ENCODE measurements at places on chromosomes 12 and 14.

DNA sequence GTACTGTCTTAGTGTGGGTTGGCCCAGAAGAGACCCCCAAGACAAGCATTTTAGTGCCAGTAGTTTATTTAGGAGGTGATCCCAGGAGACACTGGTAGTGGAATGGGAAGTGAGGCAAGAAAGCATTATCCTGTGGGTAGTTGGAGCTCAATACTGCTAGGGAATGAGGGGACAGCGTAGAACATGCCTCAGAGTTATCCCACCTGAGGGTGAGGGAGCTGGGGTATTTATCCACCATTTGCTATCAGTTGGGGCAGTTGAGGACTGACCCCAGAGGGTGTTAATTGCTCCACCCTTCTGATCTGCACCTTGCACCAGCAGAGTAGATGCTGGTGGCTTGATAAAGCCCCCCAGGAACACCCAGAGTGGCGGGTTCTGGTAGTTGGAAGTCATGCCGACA is 37.9 kb downstream of the RHOF start:
- no peak for DNase-seq

DNA sequence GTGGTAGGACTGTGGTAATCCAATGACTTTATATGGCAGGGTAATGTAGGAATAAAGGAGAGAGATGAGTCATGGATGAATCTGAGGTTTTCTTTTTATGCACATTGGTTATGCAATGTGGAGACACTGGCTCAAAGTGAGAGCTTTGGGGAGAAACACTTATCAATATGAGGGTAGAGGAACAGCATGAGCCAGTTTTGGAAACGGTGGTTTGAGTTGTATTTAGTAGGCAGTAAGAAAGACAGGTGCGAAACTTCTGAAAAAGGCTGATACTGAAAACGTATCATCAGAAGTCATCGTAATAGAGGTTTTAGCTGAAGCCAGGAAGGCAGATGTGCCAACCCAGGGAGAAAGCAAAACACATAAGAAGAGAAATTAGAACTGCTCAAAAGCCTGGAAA is 854.8 kb upstream of the SEL1L start:
- no peak for DNase-seq

DNA sequence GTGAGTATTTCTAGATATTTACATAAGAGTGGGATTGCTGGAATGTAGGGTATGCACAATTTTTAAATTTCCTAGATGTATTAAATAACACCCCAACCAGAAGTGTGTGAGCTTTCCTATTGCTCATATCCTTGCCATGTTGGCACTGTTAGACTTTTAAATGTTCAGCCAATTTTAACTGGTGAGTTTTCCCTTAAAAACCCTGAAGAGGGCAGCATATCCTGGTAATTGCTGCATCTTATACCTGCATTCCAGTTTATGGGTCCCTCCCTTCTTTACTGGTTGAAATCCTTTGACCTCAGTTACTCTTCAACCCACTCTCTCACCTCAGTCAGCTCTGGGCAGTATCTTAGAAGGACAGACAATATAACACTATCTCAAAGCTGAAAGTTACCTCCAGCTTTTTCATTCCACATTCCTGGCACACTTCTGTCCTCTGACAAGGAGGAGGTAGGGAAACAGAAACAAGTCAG is 270.6 kb downstream of the PAWR start:
- DNase-seq, result no peak

DNA sequence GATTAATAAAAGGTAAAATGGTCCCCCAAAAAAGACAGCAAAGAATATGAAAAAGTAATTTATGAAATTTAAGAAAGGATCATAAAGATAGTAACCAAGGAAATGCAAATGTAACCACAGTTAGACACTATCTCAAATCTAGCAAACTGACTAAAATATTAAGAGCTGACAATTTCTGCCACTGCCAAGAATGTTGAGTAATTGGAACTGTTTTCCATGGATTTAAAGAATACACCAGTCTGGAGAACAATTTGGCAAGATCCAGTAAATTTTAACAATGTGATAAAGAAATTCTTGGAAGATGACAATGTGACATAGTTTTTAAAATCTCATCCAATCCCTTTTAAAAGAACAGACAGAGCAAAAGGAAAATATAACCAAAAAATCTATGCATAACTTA is 798.0 kb upstream of the MGAT4C start:
- DNase-seq, result no peak

DNA sequence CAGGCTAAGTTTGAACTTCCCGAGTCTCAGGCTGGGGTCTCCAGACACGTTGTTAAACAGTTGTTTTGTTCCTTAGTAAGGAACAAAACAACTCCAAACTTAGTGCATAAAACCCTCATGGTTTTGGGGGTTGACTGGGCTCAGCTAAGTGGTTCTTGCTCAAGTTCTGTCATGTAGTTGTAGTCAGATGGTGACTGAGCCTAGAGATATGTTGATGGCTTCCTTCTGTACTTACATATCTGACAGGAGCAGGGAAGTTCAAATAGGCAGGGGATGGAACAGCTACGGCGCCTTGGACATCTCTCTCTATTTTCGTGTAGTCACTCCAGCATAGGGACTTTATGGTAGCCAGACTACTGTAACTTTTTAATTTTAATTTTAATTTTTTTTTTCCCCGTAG is 45.7 kb downstream of the SPATS2 start:
- no peak for DNase-seq

GRCh38 chr14:21055432-21056117 is 2.0 kb upstream of the RNASE8 start:
- no peak for DNase-seq

- DNase-seq, result no peak
Measured at GRCh38 chr14:39276005-39276404, 42.3 kb downstream of the MIA2 start.

DNA sequence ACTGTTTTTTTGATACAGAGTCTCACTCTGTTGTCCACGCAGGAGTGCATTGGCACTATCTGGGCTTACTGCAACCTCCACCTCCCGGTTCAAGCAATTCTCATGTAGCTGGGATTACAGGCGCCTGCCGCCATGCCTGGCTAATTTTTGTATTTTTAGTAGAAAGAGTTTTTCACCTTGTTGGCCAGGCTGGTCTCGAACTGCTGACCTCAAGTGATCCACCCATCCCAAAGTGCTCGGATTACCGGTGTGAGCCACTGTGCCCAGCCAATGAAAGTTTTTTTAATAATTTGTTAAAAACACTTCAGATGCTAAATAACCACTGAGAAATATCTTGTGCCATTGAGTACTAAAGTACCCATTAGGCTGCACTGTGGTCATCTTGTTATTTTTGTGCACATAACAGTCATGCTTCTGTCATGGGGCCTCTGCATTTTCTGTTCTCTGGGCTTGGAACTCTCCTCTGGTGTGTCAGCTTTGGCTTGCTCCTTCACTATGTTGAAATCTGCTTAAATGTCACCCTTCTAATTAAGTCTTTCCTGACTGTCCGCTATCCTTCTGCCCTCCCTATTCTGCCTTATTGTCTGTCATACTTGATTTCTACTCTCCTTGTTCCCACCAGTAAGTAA is 105.1 kb downstream of the KTN1 start:
- no peak for DNase-seq

DNA sequence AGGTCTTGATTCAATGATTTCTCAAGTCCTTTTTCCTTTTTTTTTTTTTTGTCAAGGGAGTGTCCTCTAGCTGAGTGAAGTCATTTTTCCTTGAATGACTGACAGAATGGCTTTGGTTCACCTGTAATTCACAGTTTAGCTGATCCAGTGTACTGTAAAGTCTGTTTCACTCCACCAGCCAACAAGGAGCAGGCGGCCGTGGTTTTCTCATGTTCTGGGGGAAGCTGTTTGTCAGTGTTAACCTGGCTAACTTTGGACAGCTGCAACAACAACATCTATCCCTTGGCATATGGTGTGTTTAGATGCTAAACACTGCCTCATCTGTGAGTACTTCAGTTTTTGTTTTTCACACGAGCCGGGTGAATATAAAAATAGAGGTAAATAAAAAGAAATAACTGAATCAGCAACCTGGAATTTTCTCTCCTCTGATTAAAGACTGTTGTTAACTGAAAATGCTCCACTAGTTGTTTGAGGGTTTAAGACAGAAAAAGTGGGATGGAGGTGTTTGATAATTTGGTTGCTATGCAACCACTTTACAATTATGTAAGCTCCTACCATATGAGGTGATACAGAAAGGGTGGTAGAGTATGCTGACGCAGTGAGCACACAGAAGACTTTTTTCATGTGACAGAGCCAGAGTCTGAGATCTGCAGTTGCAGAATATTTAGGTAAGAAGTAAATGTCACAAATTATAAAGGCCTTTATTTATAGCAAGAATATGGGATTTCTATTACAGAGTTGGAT is 50.3 kb upstream of the SLC2A13 start:
- no peak for DNase-seq

GRCh38 chr14:61332658-61333029 is 11.3 kb downstream of the PRKCH start:
- DNase-seq, result no peak

DNA sequence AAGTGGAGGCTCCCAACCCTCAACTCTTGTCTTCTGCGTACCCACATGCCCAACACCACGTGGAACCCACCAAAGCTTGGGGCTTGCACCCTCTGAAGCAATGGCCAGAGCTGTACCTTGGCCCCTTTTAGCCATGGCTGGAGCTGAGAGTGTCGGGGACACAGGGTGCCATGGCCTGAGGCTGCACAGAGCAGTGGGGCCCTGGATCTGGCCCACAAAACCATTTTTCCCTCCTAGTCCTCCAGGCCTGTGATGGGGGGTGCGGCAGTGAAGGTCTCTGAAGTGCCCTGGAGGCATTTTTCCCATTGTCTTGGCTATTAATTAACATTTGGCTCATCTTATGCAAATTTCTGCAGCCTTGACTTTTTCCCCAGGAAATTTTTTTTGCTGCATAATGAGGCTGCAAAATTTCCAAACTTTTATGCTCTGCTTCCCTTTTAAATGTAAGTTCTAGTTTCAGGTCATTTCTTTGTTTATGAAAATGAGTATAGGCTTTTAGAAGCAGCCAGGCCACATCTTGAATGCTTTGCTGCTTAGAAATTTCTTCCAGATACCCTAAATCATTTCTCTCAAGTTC is 18.7 kb upstream of the ASPG start:
- no peak for DNase-seq

DNA sequence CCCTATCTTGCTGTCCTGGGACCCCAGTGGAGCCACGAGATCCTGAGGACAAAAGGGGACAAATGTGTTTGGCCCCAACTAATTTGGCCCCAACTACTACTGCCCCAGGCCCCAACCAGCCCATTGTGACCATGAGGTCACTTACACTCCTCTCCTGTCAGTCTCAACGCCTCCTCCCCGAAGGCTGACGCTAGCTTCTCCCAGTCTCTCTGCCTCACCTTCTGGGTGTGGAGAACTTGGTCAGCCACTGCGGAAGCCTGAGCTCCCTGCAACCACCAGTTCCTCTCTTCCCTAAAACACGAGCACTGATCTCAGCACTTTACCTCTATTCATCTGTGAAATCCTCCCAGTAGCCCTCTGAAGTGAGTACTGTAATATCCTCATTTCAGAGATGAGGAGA is 13.3 kb downstream of the FAM181A start:
- no peak for DNase-seq

DNA sequence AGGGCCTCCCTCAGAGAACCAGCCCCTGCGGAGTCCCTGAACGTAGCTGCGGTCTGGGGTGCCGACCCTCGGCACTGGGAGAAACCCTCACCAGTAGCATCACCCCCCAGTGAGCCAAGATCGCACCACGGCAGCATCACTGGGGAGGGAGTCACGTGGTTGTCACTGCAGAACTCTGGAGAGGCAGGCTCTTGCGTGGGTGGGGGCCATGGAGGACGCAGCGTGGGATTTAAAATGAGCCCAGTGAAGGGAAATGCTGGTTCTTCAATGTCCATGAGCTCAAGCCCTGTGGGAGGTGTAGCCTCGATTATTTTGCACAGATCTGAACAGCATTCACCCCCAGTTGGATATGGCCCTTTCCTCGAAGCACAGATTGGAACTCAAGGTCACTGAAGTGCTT is 3.9 kb upstream of the GALNT9 start:
- DNase-seq, result no peak

DNA sequence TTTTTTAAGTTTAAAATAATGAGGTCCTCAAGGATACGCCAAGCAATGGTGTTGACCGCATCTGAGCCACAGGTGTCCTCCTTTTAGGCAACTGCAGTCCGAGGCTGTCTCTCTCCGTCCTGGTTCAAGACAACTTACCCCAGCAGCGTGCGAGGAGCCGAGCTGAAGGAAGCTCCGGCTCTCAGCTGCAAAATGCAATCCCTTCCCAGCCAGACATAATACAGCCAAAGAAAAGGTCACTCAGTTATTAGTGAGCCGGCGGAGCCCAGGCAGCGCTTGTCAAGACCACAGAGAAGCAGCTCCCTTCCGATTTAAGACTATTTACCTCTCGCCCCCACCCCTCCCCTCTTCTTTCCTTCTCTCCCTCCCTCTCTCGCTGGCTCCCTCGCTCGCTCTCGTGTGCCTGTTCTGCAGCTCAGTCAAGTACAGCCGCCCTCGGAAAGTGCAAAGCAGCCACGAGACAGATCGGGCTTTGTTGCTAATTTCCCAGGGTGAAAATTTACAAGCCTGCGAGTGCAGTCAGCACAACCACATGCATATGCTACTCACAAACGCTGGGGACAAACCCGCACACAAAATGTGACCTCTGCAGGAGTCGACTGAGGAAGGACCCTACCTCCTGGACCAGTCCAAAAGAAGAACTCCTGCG is 363 bp upstream of the LMO3 start:
- DNase-seq, result peak; percentile 40

GRCh38 chr14:24741871-24742270 is 107.9 kb upstream of the GZMB start:
- DNase-seq, result no peak

DNA sequence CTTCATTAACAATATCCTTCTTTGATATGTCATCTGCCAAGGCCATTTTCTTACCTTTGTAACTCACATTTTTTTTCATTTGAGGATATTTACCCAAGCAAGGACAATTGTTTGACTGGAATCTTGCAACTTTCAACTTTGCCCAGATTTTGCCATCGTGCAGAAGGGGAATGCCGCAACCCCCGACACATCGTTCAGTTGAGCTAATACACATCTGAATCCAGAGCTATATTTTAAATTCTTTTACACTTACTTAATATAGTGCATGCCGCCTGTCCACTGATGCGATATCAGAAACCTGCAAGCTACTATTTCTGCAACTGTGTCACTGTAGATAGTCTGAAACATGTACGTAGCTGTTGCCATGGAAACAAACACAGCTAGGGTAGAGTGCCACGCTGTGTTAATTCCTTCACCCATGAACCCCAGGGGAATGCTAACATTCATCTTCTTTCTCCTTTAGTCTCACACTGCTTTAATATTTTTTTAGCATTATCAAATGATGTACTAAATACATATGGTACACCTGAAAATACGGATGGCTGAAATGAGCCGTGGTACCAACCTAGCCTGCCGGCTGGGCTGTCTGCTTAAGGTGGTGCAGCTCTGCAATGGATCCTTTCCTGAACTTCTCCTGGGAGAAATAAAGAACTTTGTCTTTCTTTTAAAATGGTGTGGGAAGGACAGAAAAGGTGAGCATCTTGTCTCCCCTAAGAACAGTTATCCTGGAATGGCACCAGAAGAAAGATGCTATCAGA is 77.0 kb upstream of the FOXN3 start:
- peak; percentile 57 for DNase-seq

GRCh38 chr14:76331328-76332011 is 44.5 kb upstream of the ESRRB start:
- DNase-seq, result no peak

- no peak for DNase-seq
Measured at GRCh38 chr14:59325906-59326305, 137.4 kb downstream of the DAAM1 start.

GRCh38 chr12:87127272-87127671 is 871.1 kb upstream of the MGAT4C start:
- no peak for DNase-seq

GRCh38 chr14:55780156-55780946 is 200.3 kb downstream of the KTN1 start:
- no peak for DNase-seq

- DNase-seq, result no peak
Measured at GRCh38 chr12:20096430-20096829, 271.9 kb upstream of the PDE3A start.

Data from GM10248 (cell line).